ENCODE measurements at places on chromosomes 7 and 10.

DNA sequence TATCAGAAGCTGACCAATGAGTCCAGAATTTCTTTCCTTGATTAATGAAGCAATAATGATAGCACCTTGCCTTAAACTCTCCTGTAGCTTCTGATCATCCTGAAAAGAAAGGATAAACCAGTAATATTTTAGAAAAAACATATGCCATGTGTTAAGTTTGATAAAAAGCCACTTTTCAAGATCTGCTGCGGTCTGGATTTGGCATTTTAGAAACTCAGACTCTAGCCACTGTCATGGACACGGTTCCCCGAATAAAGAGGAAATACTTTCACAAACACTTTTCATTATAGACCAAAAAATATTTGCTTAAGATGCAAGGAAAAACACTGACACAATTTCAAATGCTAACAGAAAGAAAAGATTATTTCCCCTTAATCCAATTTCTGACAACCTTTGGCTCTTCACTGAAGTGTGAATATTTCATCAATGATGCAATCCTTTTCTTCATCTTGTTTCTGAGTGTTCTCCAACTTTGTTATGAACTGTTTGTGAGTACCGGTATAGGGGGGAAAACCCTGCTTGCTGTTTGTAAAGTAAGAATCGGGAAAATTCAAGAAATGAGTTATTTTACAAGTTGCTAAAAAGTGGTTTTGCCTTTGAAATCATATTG lies 329.5 kb downstream of the CRPPA start:
- no peak for DNase-seq

- no peak for DNase-seq
Measured at GRCh38 chr7:77797734-77798393, 370 bp downstream of the TMEM60 start.

- DNase-seq = no peak
Measured at GRCh38 chr7:11217848-11218565, 244.3 kb downstream of the PHF14 start.

DNA sequence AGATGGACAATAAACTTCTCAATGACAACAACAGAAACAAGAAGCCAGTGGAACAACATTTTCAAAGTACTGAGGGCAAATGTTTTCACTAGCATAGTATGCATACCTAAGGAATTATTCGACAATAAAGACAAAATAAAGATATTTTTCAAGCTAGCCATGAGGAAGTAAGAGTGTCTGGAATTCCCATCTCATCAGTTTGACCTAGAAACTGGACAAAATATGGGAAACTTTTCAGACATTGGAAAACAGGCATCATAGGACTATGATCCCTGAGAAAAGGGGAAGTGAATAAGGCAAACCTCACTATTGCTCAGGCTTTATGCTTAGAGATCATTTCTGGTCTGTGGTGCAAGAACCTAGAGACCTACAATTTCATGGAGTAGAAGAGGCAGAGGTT lies 86.3 kb downstream of the OAT start:
- no peak for DNase-seq

DNA sequence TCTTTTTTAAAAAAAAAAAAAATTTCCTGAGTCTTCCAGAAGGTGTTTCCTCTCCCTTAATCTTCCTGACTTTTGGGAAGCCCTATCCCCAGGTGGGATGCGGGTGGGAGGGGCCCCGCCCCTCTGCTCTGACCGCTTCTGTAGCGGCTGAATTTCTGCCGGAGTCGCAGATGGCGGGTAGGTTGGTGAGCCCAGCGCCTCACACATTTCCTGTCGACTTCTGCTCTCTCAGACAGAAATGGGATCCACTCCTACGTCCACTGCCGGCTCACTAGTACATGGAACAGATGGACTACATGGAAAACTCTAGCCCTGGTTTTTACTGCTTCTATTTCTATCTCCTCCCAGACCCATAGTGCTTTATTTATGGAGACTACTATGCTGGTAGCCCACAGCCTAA lies 90.9 kb downstream of the NEUROD6 start:
- DNase-seq = no peak

DNA sequence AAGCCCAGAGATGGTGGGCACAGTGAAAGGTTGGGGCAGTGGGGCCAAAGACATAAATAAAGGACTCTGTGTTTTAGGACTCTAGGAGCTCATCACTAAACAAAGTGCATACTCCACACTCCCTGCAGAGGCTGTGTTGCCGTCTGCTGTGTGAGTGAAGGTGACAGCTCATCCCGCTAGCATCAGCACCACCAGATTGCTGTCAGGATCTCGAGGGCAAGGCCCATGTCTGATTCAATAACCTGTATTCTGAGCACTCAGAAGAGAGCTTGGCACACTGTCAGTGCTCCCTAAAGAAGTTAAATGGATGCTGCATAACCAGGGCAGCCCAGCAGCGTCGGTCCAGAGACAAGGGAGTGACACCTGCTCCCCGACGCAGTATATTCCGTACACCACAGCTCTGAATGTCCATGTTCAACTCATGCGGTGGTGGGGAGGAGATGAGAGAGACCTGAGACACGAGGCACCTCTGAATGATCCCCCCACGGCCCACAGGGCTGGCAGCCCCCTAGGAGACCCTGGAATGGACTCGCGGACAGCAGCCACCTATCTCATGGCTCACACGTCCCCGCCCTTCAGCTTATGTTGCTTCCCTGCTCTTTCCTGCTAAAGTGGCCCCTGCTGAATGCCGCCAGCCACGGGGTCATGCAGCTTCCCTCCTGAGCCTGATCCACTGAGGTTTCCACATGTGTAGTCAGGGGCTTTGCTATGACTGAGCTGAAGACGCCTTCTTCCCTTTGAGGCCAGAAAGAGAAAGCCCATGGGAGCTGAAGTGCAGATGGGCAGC lies 132.7 kb upstream of the KCNMA1 start:
- no peak for DNase-seq

- no peak for DNase-seq
Measured at GRCh38 chr10:34348917-34349485, 466.1 kb downstream of the PARD3 start.

GRCh38 chr7:134071355-134072331 lies 55.5 kb upstream of the LRGUK start:
- DNase-seq = no peak

DNA sequence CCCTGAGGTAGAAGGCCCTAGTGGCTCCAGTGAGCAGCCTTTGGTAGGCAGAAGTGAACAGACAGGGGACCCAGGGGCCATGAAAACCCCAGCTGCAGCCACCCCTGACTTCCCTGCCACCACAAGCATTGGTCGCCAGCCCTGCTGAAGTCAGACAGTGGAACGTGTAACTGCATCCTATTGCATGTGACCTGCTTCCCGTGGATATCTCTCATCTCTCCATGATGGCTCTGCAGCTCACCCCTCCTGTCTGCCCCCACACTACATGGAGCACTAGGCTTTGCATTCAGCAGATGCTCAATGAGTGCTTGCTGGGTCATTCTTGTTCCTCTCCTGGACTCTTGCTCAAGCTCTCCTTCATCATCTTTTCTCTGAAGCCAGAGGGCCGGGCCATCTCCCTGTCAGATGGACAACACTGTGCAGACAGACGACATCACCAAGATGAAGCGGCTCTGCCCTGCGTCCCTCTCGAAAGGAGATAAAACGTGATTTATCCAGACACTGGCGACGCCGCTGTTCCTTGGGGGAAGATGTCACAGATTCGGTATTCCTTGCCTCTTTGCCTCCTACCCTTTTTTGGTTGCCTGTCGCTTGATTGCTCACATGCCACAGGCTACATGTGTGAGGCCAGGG lies 117.5 kb downstream of the SH3PXD2A start:
- DNase-seq = no peak

DNA sequence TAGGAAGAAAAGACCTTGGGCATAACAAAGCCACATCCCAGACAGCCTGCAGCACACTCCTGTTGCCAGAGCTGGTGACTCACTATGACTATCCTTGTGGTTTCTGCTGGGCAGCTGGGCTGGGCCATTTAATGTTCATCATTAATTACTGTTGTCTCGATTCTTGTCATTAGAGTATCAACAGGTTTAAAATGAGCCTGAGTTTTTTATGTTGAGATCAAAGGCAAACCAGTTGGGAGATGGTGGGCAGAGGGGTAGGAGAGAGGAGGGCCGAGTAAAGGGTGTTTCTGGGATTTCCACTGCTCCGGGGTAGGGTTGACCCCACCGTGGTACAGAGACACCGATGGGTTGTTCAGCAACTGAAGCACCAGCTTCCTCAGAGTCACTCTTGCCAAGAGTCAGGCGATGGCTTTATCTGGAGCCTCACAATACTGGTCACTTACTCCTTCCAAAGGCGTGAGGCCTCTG lies 128.7 kb upstream of the LYZL1 start:
- DNase-seq = no peak

- no peak for DNase-seq
Measured at GRCh38 chr10:112811741-112812551, 138.1 kb upstream of the TCF7L2 start.

GRCh38 chr7:130953196-130953595 lies 219.2 kb upstream of the KLF14 start:
- DNase-seq = no peak

DNA sequence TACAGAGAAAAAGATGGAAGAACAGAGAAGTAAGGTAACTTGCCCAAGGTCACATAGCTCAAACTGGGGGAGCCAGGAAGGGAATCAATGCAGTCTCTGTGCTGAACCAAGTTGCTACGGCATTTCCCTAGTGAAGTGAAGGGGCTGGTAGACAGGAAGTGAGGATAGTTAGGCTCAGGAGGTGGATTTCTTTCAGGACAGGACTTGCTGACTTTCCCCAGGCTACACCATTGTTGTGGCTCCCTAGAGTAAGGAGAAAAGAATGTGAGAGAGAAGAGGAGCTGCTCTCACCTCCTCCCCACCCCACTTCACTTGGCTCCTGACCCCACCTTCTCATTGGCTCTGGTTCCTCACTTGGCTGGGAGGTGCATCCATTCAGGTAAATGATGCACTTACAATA lies 316.9 kb downstream of the INHBA start:
- DNase-seq = no peak

DNA sequence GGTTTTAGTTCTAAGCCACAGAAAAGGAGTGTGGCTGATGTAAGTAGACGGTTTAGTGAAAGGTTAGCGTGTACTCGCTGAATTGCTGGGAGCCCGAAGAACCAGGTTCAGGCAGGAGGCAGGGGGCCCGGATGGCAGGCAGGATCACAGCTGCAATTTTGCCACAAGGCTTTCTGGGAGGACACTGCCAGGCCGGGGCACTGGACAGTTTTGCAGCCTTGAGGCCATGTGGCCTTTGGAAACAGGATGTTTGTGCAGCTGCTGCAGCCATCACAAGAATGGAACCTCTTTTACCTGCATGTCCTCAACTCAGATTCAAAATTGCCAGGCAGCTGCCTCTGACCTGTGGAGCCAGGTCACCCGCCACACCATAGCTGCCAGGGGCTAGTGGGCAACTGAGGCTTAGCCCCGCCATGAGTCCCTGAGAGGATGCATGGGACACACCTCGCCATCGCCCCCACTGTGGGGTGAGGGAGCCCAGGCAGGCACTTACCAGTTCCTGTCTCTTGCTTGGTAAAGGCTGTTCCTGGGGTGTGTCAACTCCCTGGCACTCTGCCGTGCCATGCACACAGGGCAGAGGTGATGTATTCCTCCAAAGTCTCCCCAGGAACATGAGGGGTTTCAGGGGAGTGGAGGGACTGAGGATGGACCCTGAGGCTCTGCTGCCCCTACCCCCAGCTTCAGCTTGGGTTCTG lies 188.6 kb downstream of the RPS24 start:
- DNase-seq = no peak

DNA sequence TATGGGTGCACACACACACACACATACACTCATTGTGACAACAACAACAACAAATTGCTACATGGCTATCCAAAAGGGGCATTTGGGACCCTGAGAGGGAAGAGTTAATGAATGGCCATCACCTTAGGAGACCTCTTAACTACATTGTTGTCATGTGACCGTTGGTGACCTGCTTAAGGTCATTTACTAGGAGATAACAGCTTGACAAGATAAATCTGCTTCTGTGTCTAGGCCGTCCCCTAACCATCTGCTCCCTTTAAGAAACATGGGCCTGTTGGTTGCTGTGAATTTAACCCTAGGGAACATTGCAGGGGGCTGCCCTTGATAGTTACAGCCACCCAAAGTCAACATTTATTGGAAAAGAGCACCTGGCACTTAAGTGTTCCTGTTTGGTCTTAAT lies 29.7 kb downstream of the C1QL3 start:
- no peak for DNase-seq

DNA sequence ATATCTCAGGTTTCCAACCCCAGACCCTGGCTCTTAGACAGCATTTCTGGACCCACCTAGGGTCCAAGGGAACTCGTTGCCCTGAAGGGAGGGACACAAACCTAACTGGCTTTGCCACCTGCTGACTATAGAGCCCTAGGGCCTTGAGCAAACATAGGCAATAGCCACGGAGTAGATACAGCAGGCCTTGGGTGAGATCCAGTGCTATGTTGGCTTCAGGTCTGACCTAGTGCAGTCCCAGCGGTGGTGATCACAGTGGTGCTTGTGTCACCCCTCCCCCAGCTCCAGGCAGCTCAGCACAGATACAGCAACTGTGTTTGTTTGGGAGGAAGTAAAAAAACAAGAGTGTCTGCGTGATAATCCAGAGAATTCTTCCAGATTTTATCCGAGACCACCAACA lies 9.7 kb upstream of the TNKS2 start:
- DNase-seq = no peak

- no peak for DNase-seq
Measured at GRCh38 chr10:118340486-118340885, 1.6 kb downstream of the FAM204A start.

DNA sequence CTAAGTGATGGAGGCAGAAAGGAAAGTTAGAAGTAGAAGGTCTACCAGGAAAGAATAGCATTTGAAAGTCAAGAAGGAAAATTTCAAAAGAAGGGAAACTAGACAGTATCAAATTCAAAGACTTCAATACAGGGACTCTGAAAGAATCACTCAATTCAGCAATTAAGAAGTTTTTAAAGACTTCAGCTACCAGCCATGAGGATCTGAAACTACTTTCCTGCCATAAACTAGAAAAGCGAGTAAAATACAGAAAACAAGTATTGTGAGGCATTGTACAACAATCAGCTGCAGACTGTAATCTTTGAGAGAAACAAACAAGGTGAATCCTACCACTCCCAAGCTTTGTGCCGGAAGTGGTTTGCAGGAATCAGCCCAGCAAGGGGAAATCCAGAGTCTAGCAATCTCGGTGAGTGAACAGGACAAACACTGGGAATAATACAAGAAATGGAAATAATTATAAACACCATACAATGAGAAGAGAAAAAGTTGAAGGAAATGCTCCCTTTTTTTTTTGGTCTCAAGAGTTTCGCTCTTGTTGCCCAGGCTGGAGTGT lies 62.4 kb downstream of the ARHGAP12 start:
- DNase-seq = no peak

GRCh38 chr7:32100407-32100907 lies 30.2 kb upstream of the PDE1C start:
- DNase-seq = no peak

All from stimulated activated CD8-positive, alpha-beta memory T cell treated with anti-CD3 and anti-CD28 coated beads, Interleukin-4, amount 100 ng/mL, for 1 hour (primary cell).